Stimulated activated CD8-positive, alpha-beta memory T cell treated with anti-CD3 and anti-CD28 coated beads, Interleukin-2, amount 100 ng/mL, for 1 hour (primary cell): ENCODE measurements at places on chromosomes 12 and 14.

GRCh38 chr12:113860950-113861349 is 105.2 kb downstream of the RBM19 start:
- no peak for DNase-seq

GRCh38 chr12:32139064-32139421 is 32.4 kb downstream of the BICD1 start:
- no peak for DNase-seq

DNA sequence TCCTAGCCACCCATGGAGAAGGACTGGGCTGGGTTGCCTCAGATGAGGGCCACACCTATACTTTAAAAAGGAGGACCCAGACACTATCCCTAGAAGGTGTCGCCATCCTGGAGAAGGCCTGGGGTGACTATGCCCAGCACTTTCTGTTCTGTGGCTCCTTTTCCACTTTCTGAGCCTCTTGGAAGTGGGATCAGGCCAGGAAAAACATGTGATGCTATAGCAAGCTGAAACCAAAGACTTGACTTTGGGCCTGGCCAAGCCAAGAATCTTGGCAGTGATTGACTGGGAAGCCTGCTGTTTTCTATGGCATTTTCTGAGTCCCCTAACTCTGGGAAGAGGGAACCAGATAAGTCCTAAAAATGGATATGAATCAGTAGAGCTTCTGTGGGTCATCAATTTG is 332.3 kb downstream of the ZFP36L1 start:
- DNase-seq = no peak

GRCh38 chr14:54718046-54718445 is 151.1 kb downstream of the SAMD4A start:
- no peak for DNase-seq
